ENCODE measurements at places on chromosomes 4 and X.

DNA sequence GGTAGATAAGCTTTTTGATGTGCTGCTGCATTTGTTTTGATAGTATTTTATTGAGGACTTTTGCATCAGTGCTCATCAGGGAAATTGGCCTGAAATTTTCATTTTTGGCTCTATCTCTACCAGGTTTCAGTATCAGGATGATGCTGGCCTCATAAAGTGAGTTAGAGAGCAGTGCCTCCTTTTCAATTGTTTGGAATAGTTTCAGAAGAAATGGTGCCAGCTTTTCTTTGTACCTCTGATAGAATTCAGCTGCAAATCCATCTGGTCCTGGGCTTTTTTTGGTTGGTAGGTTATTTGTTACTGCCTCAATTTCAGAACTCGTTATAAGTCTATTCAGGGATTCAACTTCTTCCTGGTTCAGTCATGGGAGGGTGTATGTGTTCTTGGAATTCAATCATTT, 15.6 kb upstream of the TMPRSS11F start:
- DNase-seq: no peak

GRCh38 chrX:84634201-84634782, 132.0 kb upstream of the HDX start:
- no peak for DNase-seq

GRCh38 chrX:633985-634958, 3.7 kb downstream of the SHOX start:
- DNase-seq: no peak

DNA sequence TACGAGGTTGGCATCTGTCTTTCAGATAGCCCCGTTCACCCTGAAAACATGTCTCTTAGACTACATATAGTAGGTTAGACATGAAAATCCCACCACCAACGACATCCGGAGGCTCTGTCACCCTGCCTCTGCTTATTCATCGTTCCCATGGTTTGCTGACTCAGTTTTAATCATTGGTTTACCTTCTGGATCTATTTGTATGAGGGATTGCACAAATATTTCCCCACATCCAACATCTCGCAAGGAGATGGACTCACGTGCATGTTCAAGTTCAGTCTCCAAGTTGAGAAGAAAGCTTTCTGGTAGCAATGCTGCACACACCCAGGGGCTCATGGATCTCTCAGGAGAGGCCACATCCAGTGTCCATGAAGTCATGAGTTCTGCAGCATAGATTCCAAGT, 10.8 kb downstream of the CETN2 start:
- peak; percentile 69 for DNase-seq

All from HCEC 1CT (cell line).